ENCODE measurements at places on chromosomes 5 and 9.

DNA sequence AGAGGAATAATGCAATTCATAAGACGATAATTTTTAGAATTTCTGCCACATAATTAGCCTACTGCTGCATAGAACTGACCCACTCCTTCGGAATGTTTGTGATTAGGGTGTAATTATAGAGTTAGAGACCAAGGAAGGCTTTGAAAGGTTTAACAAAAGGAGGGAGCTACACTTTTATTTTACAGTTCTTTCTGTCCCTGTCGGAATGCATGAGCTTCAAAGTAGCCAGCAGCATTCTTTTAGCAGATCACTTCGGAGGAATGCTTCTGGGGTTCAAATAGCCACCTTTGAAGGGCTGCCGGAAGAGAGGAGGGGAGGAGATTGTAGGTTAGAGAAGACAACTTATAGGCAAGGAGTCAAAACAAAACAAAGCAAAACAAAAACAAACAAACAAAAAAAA lies 168.1 kb downstream of the GRIA1 start:
- no peak for DNase-seq

DNA sequence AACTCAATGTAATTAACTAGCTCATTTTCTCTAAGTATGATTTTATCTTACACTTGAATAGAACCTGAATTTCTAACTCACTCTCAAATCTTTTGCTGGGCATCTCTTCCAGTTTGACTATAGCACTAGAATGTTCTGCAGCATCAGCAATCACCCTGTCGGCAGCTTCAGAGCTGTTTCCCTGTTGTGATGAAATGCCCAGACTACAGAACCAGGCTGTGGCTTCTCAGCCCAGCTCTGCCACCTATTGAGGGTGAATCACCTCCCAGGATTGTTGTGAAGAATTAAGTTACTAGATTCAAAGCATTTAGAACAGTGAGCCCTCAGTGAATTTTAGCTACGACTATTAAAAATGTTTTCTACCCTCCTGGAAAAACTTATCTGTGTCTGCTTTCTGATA lies 90.4 kb upstream of the ANKRD55 start:
- no peak for DNase-seq

- no peak for DNase-seq
Observed at GRCh38 chr9:73026375-73026774, 73.5 kb upstream of the ALDH1A1 start.

- no peak for DNase-seq
Observed at GRCh38 chr9:136711751-136712689, at the start of gene DIPK1B. DIPK1B (plus strand) TSS chr9:136712572; CDS start chr9:136712666, 94 bp downstream.
